ENCODE measurements at places on chromosomes 3 and 15. TPM values are rescaled to one million over a fixed set of nuclear protein-coding genes. Genes with fewer than 3 reads are reported as not detected.

ZNF662 gene
- 0.74 TPM for total RNA-seq

PCSK6 gene
- total RNA-seq, result 0.81 TPM

ZPLD1 gene
- total RNA-seq, result 0.33 TPM

GPR160 gene
- 0.90 TPM for total RNA-seq

PIERCE2 gene
- 6.6 TPM for total RNA-seq

LSMEM2 gene
- not detected for total RNA-seq

SYNM gene
- total RNA-seq, result 3.4 TPM

KNG1 gene
- not detected for total RNA-seq

ANKRD34C gene
- total RNA-seq, result not detected

NCK1 gene
- total RNA-seq, result 244 TPM

SEMA5B gene
- 0.41 TPM for total RNA-seq

DGKG gene
- 0.27 TPM for total RNA-seq

CDCP1 gene
- 32.8 TPM for total RNA-seq

SAMD7 gene
- total RNA-seq, result not detected
